ENCODE measurements at places on chromosomes 6 and 20.

DNA sequence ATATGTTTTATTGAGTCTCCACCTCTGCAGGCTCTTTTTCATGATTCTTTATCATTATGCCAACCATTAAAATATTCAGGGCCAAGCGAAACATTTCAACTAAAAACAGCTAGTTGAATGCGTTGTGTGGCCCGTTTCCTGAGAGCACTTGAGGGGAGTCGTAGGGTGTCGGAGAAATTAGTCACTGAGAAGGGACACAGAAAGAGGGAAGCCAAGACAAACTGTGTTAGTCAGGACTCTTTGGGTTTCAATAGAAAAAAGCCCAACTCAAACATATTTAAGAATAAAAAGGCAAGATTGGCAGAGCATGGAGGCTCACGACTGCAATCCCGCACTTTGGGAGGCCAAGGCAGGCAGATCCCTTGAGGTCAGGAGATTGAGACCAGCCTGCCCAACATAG is 58.9 kb downstream of the MAFB start:
- no peak for DNase-seq

DNA sequence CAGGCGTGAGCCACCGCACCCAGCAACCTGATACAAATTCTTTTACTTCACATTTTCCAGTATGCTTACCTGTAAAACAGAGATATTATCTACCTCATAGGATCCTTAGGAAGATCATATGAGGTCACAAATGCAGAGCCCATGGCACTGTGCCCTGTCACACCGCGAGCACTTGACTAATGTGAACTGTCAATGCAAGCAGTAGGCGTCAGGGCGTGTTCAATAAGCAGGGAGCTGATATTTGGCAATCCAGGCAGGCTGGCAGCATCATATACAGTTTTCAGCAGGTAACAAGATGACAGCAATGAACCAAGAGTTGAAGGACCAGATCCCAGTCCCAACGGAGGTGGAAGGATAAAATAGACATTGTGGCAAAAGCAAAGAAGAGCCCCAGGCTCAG is 14.6 kb upstream of the ARID1B start:
- no peak for DNase-seq

GRCh38 chr20:60058879-60059278 is 100.7 kb downstream of the CDH26 start:
- DNase-seq, result no peak

DNA sequence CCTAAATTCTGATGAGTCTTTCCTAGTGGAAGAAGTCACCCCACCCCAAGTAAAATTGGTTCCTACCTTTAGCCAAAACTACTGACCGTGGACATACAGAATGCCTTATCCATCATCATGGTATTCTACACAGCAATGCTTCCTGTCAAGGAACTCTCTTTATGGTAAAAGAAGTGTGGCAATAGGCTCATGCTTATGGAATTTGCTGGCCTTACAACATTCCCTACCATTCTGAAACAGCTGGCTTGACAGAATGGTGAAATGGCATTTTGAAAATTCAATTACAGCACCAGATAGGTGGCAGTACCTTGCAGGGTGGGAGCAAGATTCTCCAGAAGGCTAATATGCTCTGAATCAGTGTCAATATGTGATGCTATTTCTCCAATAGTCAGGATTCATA is 41.8 kb upstream of the BACH2 start:
- DNase-seq, result no peak

DNA sequence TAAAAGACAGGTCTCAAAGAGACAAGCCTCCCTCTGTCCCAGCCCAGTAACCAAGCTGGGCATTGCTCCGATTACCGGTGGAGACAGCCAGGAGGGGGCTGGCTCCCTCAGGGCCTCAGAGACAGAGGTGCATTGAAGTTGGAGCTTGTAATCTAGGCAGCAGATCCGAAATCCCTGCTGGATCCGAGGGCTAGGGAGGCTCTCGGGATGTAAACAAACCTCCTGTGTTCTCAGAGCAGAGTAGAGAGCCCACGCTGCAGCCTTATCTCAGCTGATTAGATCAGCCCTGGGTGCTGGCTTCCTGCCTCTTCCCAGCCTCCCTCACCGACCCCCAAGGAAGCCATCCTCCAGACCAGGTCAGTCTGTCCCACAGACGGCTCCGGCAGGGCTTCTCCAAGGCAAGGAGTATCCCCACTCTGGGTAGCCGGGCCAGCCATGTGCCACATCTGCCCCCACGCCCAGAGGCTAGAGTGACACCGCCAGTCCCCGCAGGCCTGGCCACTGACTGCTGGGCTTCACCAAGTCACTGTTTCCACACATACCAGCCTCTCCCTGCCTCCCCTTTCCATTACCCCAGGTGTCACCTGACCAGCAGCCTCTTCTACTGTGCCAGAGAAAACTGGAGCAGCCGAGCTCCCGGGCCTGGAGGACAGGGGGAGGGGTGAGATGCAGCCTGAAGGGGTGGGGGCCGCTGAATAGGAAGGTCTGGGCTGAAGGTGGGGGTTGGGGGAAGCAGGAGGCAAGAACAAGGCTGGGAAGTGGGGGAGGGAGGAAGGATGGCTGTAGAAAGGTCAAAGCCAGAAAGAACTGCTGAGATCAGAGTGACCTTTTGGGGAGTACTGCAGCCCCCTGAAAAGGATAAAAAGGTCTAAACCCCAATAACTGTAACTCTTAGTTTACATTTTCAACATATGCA is 6.0 kb downstream of the SDC4 start:
- no peak for DNase-seq

DNA sequence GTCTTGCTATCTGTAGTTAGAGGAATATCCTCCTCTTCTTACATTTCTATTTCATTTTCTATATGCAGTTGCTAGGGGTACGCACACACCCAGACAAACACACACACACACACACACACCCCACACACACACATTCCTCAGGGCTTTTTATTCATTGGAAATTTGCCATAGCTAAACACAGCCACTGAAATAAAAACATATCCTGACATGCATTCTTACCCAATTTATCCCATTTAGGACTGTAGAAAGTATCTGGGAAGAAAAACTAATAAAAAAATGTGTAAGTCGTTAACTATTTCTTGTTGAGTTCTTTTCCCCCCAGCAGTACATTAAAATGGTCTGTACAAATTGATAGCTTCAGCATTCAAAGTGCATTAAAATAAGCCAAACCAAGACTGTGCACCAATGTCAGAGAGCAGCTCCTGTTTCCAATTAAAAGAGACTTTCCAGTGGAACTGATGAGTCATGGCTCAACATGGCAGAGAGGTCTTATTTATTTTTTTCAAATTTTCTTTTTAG is 357.9 kb upstream of the AGPAT4 start:
- DNase-seq, result no peak

GRCh38 chr6:39296745-39297640 is 17.2 kb downstream of the KCNK17 start:
- DNase-seq, result no peak

- no peak for DNase-seq
Observed at GRCh38 chr20:10609770-10610169, 64.0 kb downstream of the JAG1 start.

- no peak for DNase-seq
Observed at GRCh38 chr20:16930656-16931055, 182.5 kb downstream of the OTOR start.

- no peak for DNase-seq
Observed at GRCh38 chr6:31587791-31588777, 2.0 kb downstream of the LST1 start.

- no peak for DNase-seq
Observed at GRCh38 chr20:11204926-11205768, 531.3 kb upstream of the JAG1 start.

DNA sequence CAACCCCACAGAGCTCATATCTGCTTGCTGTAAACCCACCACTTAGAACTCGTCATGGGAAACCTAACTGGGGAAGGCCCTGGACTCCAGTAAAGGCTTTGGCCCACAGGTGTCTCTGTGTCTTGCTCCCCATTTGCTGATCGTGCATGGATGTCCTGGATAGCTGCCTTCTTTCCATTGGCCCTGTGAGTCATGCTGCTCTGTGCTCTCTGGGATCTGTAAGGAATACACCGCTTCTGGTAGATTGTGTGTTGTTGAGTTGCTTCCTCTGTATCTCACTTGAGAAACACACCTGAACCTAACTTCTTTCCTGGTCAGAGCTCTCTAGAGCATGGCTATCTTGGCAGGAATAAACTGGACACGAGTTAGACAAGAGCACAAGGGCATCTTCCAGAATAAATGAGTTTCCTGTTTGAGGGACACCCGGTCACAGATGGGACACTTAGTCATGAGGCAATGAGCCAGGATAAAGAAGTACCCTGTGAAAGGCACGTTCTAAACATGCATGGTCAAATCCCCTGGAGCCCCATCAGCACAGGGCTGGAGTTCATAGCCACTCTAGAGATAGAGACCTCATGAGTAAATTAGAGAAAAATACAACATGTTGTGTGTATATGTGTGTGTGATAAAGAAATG is 99.6 kb upstream of the TMEM170B start:
- no peak for DNase-seq

GRCh38 chr6:68238097-68238601 is 396.9 kb upstream of the ADGRB3 start:
- DNase-seq, result no peak

- DNase-seq, result no peak
Observed at GRCh38 chr6:41523915-41524633, 22.1 kb upstream of the FOXP4 start.

GRCh38 chr6:27558028-27558724 is 85.3 kb upstream of the ZNF184 start:
- no peak for DNase-seq

DNA sequence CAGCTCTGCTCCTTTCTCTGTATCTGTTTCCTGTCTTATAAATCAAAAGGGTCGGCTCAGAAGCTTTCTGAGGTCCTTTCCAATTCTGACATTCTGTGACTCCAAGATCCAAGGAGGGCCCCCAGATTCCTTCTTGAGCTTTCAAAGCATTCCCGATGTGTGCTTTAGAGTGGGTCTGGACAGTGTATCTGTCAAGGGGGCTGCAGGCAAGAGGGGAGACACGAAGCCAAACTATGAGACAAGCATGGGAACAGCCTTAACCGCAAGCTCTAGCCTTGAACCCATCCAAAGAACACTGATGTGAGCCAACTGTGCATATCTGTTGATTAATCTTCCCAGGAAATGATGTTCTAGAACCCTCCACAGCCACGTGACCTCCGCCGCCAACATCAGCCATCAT is 73.8 kb downstream of the TSHZ2 start:
- DNase-seq, result no peak

DNA sequence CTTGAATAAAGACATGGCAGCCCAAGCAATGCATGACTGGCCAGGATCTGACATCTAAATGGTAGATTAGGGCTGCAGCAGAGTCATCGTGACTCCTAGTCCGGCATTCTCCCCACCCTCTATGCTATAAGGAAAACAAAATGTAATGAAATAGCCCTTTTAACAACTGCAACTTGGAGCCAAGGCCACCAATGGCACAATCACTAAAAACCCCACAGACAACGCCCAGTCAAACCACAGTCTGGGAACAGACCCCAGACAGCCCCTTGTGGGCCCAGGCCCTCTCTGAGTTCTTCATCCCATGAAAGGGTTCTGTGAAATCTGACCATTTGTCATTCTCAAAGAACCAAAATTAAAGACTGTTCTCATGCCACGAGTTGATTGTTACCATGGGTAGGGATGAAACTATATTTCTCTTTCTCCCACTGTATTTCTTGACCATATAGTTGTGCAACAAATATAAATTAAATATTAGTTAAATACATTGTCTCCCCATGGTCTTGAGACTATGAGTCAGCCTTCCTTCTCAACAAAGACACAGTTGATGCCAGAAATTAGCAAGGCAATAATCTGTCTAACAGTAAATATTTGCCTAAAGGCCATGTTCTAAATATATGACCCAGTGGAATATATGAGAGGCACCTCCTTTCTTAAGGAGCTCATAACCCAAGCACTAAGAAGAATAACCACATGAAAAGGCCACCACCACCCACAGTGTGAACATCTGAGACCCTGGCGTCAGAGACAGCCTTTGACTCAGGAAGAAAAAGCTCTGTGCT is 85.6 kb upstream of the SSTR4 start:
- no peak for DNase-seq

GRCh38 chr20:30601974-30602373 is 655.5 kb upstream of the DEFB115 start:
- DNase-seq, result no peak

- DNase-seq, result no peak
Observed at GRCh38 chr20:36097337-36098151, 57.0 kb upstream of the EPB41L1 start.

DNA sequence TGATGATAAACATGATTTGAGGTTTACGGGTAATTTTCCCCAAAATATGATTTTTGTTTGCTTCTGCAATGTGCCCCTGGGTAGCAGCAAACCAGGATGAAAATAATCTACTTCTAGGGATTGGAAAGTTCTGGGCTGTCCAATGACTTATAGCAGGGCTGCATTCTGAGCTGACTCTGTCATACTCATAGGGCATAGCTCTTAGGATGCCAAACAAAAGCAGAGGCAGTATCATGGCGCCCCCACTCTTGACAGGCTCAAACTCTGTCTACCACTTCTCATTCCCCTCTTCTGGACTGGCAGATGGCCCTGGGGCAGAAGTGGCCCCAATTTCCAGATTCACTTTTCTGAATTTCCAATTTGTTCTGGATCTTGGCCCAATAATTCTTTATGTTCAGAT is 10.3 kb downstream of the SERPINB1 start:
- DNase-seq, result no peak

Data from activated T-cell treated with anti-CD3 and anti-CD28 coated beads for 48 hours (primary cell).